Activated naive CD4-positive, alpha-beta T cell treated with Interleukin-2 at 50 U/mL for 16 hours (primary cell): ENCODE measurements at places on chromosomes 16 and 17.

- no peak for DNase-seq
Observed at GRCh38 chr16:685967-686366, 1.8 kb upstream of the JMJD8 start.

DNA sequence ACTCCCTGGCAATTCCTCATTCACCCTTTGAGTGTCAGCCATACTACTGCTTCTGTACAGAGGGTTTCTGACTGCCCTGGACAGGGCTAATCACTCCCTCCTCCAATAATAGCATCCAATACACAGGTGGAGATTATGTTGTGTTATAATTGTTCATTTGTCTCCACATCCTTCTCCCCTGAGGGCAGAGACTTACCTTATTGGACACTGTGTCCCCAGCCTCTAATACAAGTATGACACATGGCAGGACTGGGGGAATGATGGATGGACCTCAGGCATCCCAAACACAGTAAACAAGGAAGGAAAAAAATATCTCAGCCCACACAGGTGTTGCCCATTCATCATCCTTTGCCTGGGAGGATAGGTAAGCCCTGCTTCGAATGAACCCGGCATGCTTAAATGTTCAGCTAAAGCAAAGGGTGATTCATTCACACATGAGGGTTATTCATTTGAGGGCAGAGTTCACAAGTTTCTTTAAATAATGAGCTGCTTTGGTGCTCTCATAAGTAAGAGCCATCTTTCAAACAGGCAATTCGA, 34.8 kb downstream of the MMD start:
- DNase-seq: no peak

DNA sequence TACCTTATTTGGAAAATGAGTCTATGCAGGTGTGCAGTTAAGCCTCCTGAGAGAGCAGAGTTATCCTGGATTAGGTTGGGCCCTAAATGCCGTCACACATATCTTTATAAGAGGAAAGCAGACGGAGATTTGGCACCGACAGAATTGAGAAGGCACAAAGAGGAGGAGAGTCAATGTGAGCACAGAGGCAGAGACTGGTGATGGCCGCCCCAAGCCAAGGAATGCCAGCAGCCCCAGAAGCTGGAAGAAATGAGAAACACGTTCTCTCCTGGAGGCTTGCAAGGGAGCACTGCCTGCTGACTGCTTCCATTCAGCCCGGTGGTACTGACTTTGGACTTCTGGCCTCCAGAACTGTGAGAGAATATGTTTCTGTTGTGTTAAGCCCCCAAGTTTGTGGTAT, 3.2 kb downstream of the SLC46A1 start:
- DNase-seq: no peak

- no peak for DNase-seq
Observed at GRCh38 chr17:3008336-3009288, 54.8 kb downstream of the OR1D5 start.

DNA sequence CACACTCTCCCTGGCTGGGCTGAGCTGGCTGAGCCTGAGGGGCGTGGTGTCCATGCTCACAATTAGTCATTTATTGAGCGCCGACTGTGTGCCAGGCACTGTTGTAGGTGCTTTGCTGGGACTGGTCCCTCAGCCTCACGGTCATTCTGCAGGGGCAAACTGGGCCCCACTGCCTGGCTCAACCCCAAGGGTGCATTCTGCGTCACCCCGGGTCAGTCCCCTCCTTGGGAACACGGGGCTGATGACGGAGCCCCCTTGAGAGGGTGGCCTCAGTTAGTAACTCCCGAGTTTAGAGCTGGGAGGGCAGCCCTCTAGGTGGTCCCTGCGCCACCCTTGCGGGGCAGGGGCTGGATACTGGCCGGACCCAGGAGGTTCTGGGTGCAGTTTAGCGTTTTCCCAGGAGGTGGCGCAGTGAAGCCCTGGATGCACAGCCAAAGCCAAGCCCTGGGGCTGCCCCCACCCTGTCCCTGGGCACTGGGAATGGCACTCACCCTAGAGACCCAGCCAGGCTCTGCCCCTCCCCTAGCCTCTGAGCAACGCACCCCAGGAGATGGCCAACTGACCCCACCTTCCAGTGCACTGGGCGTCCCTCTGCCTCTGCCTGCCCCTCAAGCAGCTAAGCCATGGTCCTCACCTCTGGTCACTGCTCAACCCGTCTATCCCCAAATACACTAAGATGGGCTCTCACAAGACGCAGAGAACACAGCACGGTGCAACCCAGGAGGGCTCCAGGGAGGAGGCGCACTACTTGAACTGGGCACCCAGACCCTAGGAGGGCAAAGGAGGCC, 243.2 kb upstream of the GSE1 start:
- DNase-seq: peak; percentile 40

- no peak for DNase-seq
Observed at GRCh38 chr16:1343428-1344242, 8.0 kb downstream of the TSR3 start.

DNA sequence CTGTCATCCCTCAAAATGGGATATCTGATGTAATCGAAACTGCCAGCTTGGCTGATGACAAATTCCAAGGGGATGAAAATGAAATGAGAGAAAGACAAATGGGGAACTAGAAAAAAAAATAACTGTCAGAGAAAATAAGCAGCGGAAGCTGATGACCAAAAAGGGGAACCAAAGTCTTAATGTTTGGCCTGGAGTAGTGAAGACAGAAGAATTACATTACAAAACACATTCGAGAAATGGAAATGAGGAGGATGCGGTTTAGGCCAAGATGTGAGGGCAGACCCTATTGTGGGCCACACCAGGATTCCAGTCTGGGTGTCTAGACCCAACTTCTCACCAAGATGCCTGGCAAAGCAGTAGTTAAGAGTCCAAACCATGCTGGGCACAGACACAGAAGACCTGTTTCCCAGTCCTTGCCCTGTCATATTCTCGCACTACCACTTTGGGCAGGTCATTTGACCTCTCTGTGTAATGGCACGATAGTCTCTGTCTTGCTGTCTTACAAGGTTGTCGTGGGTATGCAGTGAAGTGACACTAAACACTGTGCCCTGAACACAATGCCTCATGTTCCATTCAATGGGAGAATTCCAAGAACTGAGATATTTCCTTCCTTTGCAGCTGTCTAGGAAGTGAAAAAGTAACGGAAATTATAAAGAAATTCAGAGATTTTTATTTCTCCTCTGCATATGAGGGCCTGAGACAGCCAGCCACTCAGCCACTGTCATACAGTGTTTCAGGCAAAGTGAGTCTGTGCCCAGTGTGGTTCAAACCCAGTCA, 12.3 kb upstream of the CCL2 start:
- DNase-seq: no peak

DNA sequence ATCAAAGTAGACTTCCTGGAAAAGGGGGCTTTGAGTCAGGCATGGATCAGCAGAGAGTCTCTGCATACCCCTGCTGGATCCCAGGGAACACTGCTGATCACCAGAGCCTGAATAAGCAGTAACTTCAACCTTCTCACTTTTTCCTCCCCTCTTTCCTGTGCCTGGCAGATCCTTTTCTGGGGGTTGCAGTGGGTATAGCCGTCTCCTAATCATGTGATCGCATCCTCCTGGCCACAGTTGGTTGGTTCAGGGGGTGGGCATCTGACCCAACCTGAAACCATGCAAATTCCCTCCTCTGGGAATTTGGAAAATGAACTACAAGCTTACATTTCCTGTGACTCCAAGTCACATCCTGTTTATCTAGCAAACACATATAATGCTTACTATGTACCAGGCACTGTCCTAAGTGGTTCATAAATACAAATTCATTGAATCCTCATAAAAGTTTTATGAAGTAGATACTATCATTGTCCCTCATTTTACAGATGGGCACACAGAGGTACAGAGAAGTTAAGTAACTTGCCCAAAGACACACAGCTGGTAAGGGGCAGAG, 120.3 kb downstream of the AXIN2 start:
- DNase-seq: no peak

- no peak for DNase-seq
Observed at GRCh38 chr16:65142276-65142675, 20.4 kb upstream of the CDH11 start.

GRCh38 chr17:65332375-65332774, 195.2 kb downstream of the RGS9 start:
- DNase-seq: no peak

DNA sequence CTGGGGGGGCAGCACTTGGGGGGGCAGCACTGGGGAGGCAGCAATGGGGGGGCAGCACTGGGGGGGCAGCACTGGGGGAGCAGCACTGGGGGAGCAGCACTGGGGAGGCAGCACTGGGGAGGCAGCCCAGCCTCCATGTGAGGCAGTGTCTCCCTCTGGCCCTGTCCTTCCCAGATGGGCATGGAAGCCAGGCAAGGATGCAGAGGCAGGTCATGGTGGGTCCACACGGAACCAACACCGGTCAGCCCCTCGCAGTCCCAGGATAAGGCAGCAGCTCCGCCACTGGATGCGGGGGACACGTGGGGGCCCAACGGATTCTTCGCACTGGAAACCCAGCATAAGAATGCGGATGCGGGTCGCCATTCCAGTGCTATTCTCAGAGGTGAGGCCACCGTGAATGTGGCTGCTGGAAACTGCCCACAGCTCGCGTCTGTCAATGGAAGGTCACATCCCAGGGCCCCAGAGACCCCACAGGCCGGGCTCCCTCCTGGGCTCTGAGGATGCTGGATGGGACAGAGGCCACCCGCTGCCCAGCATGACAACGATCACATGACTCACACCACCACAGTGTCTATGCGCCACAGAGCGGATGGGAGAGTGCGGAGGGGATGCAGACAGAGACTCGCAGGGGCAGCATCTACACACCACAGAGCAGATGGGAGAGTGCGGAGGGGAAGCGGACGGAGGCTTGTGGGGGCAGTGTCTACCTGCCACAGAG, 59.0 kb downstream of the LMF1 start:
- DNase-seq: no peak

DNA sequence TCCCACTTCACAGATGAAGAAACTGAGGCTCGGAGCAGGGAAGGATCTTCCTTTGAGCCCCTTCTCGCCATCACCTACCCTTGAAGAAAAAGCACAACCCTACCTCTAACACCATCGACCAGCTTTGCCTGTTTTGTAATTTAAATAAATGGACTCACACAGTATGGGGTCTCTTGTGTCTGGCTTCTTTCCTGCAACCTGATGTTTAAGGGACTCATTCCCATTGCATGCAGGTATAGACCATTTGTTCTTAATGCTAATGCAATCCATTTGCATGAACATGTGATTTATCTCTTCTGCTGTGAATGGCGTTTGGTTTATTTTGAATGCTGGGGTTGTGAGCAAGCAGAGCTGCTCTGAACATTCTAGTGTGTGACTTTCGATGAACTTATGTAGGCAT, 150.8 kb upstream of the FOXF1 start:
- no peak for DNase-seq

DNA sequence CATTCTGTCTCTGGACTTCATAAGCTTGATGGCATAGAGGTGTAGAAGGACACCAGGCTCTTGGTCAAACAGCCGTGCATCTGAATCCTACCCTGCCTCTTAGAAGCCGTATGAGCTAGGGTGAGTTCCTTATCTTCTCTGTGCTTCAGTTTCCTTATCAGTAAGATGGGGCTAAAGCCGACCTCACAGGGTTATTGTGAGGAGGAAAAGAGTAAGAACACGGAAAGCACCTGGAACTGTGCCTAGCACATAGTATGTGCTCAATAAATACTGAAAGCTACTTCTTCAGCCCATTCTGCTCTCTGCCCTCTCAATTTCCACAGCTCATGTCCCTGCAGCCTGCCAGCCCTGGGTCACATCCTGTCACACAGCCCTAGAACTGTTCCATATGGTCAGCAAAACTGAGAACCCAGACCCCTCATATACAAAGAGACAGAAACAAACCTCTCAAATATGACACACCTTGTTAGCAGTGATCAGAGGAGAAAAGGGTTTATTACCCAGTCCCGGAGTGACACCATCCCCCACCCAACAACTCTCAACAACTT, 17.0 kb upstream of the UBTF start:
- DNase-seq: no peak

DNA sequence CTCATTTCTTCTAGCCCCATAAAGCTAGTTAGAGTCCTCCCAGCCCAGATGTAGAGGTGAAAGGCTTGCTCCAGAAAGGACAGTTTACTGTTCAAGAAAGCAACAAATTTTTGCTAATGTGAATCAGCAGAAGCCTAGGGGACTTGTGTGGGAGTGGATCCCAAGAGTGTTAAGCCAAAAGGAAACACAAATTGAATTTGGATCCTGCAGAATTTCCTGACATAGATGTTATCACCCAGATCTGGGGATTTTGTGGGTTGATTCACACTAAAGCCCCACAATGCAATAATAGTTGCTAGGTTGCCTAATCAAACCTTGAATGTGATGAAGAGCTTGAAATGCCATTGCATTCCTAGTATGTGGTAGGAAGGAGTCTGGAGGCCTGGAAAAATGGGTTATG, 135.2 kb upstream of the HS3ST3A1 start:
- DNase-seq: no peak

- DNase-seq: no peak
Observed at GRCh38 chr17:31581491-31581890, 190.0 kb downstream of the RAB11FIP4 start.

GRCh38 chr16:57707331-57707730, 12.7 kb downstream of the DRC7 start:
- no peak for DNase-seq

DNA sequence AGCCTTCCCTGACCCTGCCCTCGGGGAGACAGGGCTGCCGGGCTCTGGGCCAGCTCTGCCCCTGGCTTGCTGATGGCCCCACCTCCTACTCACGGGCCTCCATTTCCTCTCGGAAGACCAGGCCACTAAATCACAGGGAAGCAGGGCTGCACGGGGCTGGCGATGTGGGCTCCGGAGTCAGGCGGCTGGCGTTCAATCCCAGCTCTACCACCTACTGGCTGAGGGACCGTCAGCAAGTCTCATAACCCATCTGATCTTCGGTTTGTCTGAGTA, 113.4 kb downstream of the AMFR start:
- no peak for DNase-seq

DNA sequence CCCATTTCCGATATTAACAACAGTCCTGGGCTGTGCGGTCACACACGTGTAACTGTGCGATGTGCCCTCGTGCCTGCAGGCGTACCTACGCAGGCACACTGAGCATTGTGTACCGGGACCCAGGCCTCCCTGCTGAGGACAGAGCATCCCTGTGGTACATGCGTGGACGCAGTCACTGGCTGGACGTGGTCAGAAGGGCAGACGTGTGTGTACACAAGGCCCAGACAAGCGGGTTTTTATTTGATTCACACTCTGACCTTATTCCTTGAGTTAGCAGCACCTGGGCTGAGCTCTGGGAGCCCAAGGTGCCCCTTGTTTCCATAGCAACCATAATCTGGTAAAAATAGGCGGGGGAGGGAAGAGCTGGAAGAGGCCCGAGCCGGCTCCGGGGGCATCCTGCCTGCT, 19.5 kb downstream of the RAP1GAP2 start:
- DNase-seq: no peak
